SK-N-MC (cell line): ENCODE measurements at places on chromosomes 13 and 19.

DNA sequence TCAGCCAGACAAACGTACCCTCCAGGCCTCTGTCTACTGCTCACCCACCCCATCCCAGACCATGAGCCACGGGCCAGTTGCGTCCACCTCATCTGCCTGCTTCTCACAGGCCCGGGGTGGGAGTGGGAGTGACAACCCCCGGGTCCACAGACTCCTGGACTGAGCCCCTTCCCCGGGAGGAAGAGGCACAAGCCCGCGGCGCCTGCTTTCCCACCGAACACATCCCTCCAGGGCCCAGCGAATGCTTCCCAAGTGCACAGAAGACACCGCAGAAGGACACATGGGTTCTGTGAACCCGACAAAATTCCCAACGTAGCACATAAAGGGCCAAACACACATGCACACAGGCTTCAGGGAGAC lies 18.0 kb upstream of the PLPP2 start:
- DNase-seq = no peak

GRCh38 chr13:100707818-100708740 lies 33.5 kb upstream of the TMTC4 start:
- DNase-seq = no peak

DNA sequence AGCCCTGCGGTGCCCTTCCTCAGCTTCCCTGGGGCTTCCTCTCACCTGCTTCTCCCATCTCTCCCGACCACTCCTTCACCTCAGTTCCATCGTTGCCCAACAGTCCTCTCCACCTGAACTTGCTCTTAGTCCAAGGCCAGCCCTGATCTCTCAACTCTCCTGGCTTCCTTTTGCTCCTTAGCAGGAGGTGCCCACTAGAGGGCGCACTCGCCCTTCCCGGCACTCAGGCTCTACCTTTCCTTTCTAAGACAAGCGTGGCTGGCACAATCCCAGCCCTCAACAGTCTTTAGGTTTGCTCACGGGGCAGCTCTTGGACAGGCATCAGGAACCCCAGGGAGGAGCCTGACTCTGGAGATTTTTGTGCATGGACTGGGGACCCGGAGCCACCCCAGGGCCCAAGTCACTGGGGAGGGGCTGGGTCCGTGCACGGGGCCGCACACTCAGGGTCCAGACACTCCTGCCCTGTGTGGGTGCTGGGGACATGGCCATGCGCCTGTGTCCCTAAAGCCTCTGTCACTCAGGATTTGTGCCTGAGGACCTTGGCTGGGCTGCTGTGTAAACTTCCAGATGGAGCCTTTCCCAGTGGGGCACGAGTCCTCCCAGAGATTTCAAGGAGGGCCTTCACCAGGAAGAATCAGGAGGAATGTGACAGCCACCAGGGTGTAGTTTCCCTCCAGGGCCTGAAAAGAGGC lies 12.1 kb upstream of the CEACAM8 start:
- peak; percentile 3 for DNase-seq

GRCh38 chr13:111494641-111495040 lies 174.2 kb downstream of the TEX29 start:
- DNase-seq = no peak

GRCh38 chr13:64413529-64413928 lies 2816.6 kb downstream of the PCDH9 start:
- no peak for DNase-seq

DNA sequence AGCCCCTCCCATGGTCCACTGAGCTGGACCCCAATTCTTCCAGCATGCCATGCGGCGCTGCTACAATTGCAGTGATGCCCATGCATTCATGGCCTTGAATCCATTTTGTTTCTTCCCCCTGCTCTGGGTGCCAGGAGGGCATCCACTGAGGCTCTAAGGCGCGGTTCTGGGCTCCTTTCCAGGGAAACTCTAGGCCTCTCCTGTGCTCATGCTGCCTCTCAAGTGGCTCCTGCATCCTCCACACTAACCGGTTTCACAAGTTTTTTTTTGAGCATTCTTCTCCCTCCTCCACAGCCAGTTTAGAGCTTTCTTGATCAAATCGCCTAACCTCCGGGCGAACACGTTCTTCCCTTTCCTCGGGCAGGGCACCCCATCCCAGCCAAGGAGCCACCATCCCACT lies 69.1 kb upstream of the FLT1 start:
- no peak for DNase-seq

- DNase-seq = no peak
Observed at GRCh38 chr13:95745752-95746151, 68.8 kb downstream of the DNAJC3 start.

GRCh38 chr19:41569481-41570150 lies 6.3 kb upstream of the CEACAM21 start:
- DNase-seq = no peak

- DNase-seq = peak; percentile 28
Observed at GRCh38 chr19:50427997-50428425, 4.7 kb upstream of the MYBPC2 start.

DNA sequence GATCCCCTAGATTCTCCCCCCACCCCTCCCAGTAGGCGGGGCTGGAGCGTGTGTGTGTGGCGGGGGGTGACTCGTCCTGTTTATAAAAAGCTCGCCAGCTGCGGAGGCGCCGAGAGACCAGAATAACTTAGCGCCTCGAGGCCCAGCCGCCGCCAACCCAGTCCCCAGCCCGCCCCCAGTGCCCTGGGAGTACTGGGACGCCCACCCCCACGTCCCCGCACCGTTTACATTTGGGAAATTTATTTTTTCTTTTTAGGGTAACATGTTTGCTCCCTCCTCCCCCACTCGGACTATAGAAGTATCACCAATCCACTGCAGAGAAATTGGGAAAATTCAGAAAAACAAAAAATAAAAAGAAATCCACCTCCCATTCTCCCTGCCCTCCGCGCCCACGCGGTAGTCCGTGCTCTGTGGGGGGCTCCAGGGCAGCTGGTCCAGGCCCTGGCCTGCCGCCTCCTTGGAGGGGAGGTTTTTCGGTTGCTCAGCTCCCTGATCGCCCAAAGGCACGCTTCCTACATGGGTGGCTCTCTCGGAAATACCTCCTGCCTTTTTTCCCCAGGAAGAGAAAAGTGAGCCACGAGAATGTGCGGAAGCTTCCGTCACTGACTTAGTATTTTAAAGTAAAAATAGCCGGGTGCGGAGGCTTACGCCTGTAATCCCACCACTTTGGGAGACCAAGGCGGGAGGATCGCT lies 1.5 kb upstream of the RAB3A start:
- no peak for DNase-seq

GRCh38 chr19:41745756-41746155 lies 9.6 kb upstream of the CEACAM6 start:
- no peak for DNase-seq

GRCh38 chr13:30665638-30666037 lies 47.9 kb downstream of the USPL1 start:
- DNase-seq = no peak

DNA sequence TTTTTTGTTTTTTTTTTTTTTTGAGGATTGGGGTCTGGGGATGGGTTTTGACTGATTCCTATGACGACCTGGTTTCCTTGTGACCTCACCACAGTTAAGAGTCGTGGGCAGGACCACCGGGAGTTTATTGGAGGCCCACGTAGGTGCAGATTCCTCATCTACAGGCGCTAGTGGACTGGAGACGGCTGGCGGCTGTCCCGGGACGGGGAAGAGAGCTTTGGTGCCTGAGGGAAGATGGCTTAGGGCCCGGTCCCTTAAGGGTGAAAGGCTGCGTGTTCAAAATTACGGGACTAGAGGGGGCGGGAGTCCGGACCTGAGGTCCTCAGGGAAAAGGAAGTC lies 682 bp upstream of the TEAD2 start:
- DNase-seq = no peak

DNA sequence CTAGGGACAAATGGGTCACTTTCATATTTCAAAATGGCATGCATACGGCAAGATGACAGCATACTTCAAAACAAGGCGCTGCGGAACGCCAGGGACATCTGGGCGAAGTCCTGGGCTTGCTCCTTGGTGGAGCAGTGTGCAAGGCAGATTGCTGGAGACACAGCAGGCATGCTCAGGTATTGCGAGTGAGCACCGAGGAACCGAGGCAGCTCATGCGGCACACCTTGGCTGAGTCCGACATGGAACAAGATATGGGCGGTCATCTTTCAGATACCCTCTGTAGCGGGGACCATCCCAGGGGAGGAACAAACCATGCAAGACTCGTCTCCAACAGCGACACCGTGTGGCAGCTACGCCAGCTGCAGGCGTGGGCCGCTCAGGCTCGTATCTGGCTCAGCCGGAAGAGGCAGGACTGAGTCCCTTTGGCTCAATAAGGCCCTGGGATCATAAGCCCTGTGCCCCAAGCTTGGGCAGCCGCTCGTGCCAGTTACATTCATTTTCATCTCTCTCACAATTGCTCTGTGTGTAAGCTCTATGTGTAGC lies 112.4 kb downstream of the NUFIP1 start:
- DNase-seq = no peak

DNA sequence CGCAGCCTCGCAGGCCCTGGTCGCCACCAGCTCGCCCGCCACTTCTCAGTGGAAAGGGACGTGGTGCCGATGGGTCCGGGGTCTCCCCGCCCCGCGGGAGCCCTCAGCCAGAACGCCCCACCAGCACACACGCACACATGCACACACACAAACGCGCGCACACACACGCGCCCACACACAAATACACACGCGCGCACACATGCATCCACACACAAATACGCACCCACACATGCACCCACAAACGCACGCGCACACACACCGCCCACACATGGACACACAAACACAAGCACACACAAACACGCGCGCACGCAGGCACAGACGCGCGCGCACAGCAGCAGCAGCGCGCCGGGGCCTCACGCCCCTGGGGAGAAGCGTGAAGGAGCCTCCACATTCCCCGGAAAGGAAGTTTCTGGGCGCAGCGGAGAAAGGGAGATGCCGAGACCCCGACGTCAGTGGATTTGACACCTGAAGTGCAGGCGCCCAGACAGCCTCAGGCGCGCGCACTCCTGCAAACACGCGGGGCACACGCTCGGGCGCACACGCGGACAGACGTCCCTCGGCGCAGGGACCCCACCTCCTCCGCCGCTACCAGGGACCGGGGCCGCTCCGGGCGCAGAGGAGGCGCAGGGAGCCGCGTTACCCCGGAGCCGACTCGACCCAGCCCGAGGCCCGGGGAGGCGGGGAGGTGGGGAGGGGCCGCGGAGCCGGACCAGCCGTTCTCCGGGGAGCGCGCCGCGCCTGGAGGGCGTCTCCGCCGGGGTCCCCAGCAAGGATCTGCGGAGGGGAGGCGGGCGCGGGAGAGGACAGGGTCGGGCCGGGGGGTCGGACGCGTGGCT lies 622 bp downstream of the RASA3 start:
- DNase-seq = no peak
